ENCODE measurements at places on chromosomes 6 and 20.

- DNase-seq = no peak
Measured at GRCh38 chr6:7124636-7125035, 16.9 kb downstream of the RREB1 start.

DNA sequence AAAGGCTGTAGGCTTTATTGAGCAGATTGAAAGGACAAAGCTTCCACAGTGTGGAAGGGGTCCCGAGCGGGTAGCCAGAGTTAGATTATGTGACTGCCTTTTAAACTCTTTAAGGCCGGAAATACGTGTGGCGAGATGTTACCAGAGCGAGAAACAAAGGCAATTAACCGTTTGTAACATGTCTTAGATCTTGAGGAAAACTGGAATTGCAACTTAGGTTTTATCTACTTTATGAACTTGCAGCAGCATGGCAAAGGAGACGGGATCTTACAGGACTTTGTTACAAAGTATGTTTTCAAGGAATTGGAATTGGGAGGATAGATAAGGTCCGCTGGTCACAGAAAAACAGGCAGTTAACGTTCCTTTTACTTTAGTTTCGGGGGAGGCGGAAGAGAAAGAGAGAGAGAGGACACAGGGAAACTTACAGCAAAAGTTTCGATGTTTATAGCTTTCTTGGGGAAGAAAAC, 594.7 kb upstream of the ADGRB3 start:
- DNase-seq = no peak

DNA sequence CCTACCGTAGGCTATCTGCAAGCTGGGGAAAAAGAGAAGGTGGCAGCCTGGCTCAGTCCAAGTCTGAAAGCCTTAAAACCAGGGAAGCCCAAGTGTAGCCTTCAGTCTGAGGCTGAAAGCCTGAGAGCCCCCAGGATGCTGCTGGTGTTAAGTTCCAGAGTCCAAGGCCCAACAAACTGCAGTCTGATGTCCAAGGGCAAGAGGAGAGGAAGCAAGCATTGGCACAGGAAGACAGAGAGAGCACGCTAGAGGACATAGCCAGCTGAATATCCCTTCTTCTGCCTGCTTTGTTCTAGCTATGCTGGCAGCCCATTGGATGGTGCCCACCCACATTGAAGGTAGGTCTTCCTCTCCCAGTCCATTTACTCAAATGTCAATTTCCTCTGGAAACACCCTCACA, 12.1 kb upstream of the L3MBTL1 start:
- DNase-seq = no peak

DNA sequence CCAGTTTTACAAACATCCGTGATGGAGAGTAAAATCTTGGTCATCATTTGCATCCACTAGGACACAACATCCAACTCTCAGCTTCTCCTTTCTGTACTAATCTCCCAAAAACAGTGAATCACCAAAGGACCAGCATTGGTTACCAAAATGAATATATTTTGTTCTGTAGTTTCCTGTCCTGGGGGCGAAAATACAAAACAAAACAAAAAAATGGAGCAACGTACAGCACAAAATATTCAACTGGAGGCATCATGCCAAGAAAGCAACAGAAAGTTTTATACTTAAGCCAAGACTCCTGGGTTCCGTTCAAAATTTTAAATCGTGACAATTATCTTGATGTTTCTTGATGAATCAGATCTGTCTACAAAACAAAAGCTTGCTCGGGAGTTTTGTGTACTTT, 126.6 kb upstream of the CCDC28A start:
- no peak for DNase-seq

DNA sequence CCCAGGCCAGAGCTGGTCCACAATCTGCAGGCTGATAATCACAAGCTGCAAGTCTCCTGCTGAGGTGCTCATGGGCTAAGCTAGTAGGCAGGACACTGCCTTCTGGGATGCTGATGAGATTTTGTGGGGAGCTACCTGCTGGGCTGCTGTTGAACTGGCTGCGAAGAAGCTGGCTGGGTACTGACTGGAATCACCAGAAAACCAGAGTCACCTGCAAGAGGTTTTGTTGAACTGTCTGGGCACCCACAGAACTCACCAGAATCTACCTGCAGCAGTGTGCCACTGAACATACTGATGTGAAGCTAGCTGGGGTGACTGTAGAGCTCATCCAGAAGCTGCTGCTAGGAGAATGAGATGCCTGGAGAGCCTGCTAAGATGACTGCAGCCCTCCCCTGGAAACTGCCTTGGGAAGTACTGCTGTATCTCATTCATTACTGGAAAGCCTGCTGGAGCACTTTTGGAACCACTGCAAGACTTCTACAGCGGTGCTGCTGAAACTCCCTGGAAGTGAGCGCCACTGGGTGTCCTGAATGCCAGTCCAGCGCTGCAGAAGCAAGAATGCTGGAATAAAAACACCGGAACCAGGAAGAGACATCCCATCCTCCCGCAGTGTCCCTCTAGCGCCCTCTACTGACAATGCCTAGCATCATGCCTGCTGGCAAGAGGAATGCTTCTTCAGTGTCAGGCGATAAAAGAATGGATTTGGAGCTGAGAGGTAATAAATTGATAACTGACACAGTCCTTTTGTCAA, 64.9 kb upstream of the ARHGAP18 start:
- DNase-seq = peak; percentile 61

DNA sequence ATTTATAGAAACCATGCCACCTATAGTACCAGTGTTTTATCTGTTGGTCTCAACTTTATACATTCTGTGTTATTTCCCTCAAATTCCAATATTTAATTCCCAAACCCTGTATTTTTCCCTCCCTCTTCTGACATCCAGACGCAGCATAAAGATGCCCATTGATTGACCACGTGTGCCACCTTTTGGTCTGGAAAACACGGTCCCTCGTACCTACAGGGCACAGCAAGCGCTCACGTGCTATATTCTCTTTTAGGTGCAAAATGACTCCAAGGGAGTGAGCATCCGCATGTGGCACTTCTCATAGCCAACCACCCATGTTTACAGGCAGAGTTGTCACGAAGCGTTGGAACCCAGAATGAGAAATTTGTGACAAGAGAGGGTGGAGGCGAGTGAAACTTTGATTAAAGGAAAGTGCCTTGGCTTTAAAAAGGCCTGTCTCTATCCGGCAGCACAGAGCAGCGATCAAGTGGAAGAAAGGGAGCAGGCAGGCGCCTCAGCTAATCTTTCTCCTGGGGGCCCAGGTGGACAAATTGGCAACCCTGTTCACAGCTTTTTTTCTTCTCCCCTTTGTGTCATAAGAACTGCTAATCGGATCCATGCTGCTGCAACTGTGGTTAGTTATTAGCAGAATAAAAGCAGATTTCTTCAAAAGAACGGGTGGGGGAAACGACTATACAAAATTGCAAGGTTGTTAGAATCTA, 225.9 kb downstream of the TMEM242 start:
- no peak for DNase-seq

DNA sequence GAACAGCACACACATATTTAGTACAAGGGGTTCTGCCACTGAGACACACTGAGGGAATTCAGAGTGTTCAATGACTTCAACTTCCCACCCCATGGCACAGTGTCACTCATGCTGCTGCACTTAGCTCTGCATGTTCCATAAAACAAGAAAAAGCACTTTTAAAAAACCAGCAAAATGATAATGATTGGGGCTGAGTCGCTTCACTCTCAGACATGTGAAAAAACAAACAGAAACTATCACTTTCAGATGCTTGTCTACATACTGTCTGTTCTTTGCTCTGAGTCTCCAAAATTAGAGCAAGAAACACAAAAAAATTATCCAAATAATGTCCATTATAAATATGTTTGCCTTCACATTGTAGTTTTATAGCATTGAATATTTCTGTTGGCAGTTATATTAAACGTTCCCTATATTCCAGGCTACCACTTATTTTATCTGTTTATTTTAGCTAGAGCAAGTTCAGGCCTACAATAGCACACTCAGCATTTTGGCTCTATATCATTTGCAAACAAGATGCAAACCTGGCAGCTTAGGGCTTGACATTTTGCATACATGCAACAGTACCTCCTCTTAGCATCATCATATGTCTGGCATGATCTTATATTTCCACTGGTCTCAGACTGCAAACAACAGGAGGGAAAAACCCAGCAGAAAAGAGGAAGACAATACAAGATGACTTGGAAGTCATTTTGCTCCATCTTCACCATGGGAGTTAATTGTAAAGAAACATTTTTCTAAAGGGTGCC, 398.8 kb downstream of the HACE1 start:
- no peak for DNase-seq

- DNase-seq = no peak
Measured at GRCh38 chr20:48661575-48662455, 166.0 kb downstream of the PREX1 start.

DNA sequence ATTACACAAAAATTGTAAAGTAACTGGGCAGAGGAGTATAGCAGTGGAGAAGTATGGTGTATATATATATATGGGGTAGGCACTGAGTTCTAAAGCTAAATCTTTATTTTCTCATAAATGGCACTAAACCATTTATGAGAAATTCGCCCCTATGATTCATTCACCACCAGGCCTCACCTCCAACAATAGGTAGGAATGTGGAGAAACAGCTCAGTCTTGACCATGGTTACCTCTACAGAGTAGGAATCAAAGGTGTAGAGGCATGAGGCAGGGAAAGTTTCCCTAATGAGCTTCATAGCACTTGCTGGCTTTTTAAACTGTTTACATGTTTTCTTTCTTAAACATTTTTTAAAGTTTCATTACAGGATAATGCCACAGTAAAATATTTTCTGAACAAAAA, 36.9 kb upstream of the SUMO4 start:
- DNase-seq = no peak

- DNase-seq = no peak
Measured at GRCh38 chr6:77354581-77354980, 108.7 kb downstream of the HTR1B start.

DNA sequence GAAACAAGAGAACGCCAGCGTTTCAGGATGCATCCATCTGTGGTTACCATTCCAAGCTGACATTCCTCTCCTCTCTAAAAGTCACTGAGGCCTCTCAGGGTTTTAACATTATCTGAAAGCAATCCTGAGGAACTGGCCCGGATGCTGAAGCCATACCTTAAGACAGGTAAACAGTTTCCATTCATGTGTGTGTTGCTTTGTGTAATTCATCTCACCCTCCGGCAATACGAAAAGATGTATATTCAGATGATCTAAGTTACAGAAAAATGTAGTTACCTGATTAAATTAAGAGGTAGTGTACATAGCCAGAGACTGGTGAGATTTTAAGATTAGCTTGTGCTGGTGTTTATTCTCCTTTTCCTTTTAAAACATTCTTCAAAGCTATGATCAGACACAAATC, 68.4 kb upstream of the BACH2 start:
- no peak for DNase-seq

- DNase-seq = no peak
Measured at GRCh38 chr20:12575352-12576095, 433.2 kb upstream of the SPTLC3 start.

DNA sequence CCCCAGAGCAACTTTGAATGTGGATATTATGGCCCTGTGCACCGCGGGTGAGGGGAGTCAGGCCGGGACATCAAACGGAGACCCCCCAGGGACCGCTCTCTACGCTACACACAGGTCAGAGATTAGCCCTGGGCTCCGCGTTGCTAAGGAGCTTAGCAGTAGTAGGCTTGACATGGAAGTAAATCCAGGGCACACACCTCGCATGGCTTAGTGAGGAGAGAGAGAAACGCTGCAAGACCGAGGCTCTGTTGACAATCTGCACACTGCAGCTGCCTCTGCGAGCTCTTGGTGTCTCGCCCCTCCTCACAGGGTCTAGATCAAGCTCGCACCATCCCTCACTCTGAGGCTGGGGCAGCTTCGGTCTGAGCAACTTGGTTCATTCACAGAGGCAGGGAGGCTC, 116.1 kb upstream of the CDH4 start:
- no peak for DNase-seq

GRCh38 chr6:22800451-22800850, 231.1 kb downstream of the HDGFL1 start:
- no peak for DNase-seq

DNA sequence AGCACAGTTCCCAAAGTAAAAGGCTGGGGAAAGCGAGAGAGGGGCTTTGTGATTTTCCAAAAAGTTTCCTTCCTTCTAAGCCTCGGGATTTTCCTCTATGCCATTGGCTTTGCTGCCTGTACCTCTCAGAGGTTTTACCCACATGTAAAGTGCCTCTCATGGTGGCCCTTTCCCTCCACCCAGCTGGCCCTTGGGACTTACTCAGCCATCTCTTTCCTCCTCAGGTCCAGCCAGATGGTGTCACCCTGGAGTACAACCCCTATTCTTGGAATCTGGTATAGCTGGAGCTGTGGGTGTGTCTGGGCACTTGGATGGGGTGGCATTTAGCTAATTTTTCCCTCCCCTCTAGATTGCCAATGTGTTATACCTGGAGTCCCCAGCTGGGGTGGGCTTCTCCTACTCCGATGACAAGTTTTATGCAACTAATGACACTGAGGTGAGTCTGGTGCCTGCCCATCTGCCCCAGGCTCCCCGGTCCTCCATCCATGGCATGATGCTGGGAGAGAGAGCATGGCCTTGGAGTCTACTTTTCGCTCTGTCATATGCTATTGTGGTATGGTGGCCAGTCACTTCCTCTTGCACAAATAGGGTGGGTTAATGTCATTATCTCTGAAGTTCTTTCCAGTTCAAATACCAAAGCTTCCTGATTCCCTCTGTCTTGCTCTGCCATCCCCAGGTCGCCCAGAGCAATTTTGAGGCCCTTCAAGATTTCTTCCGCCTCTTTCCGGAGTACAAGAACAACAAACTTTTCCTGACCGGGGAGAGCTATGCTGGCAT, 1.1 kb downstream of the CTSA start:
- no peak for DNase-seq

- DNase-seq = peak; percentile 70
Measured at GRCh38 chr6:87929843-87930288, 117.8 kb upstream of the SPACA1 start.

GRCh38 chr20:16317445-16318362, 255.5 kb downstream of the KIF16B start:
- no peak for DNase-seq

DNA sequence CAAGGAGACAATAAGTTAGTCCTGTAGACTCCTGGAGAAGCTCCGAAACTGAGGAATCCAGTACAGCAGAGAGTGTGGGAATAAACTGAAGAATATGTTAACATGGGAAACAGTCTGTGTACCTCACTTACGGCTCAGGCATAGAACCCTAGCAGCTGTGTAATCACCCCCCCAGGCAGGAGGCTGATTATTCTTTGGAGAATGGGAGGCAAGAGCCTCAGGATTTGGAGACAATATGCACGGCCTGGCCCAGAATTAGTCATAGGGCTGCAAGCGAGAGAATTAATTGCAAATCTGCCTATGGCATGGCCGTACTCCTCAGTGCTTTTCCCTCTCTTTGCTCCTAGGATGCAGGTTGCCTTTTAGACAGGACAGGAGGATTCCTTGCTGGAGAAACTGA, 27.5 kb upstream of the FYN start:
- no peak for DNase-seq

- no peak for DNase-seq
Measured at GRCh38 chr20:38141204-38141888, 23.7 kb downstream of the TGM2 start.
